Ureter (tissue), 1 donor: ENCODE measurements at places on chromosomes 7 and 10. TPM values are rescaled to one million over a fixed set of nuclear protein-coding genes. Genes with fewer than 3 reads are reported as not detected.

DNA sequence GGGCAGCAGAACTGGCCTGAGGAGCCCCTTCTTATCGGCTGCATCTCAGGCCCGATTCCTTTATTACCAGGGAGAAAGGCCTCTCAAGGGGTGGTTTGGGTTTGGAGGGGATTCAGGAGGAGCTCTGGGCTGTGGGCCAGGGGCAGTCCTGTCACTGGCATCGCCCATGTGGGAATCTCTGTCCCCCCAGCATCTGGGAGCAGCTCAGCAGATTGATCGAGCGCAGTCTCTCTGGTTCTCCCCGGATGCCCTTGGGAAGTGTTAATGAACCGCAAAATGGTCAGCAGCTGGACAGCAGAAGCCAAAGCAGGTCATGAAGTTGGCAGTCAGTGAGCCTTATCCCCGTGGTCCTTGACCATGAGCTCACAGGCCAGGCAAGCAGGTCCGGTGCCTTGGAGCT lies 104.4 kb upstream of the ANLN start:
- no peak for DNase-seq

DNA sequence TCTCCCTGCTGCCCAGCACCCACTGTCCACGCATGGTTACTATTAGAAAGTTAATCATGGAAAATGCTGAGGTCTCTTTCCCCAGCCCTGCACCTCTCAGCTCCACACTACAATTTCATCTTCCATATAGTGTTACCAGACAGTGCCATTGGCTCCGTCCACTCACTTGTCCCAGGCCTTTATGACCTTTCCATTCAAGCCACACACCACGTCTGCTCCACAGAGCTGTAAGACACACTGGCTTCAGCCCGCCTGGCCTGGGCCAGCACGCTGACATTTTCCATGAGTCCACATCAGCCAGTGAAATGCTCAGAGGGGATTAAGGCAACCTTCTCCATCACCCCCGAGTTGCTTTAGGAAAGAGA lies 118.7 kb downstream of the KCNMA1 start:
- DNase-seq = no peak

DNA sequence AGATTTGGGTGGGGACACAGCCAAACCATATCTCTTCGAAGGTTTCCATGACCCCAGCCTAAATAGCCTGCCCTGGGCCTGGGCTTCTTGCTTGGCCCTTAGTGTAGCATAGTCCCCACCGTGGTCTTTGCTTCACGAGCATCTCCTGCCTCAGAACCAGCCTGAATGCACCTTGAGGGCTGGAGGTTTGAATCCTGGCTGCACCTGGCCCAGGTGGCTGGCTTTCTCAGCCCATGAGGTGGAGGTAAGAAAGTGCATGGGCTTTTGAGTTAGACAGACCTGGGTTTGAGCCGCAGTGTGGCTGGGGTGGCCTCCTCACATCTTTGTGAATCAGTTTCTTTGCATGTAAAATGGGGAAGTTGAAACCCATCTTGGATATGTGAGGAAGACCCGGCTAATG lies 24.2 kb upstream of the PCBD1 start:
- no peak for DNase-seq

- no peak for DNase-seq
These were observed 13.8 kb downstream of the TCF7L2 start for GRCh38 chr10:112963835-112964234.

GRCh38 chr7:4383584-4383983 lies 298.5 kb upstream of the FOXK1 start:
- DNase-seq = no peak

The SNX10 gene
- total RNA-seq = 2.6 TPM

The ANKRD30A gene
- total RNA-seq = not detected

The FAS gene
- 34.7 TPM for total RNA-seq
